ENCODE measurements at places on chromosomes 5 and 9. TPM values are rescaled to one million over a fixed set of nuclear protein-coding genes. Genes with fewer than 3 reads are reported as not detected.

Gene TMEM252
- not detected for total RNA-seq

Gene MLANA
- total RNA-seq: not detected

Gene RNF183
- total RNA-seq: not detected

Gene KLF9
- 10.1 TPM for total RNA-seq

Gene TLR4
- total RNA-seq: 3.9 TPM

Gene PCDHGB3
- total RNA-seq: 11.1 TPM

Gene ITGA2
- total RNA-seq: 3.7 TPM

Gene SLC34A3
- not detected for total RNA-seq

Gene ORM2
- total RNA-seq: not detected

Gene ROR2
- 0.74 TPM for total RNA-seq

Gene EQTN
- total RNA-seq: 1.2 TPM

Gene FOXI1
- not detected for total RNA-seq

Gene CYFIP2
- total RNA-seq: 78.2 TPM

Gene PLAC8L1
- total RNA-seq: 0.25 TPM

Gene PCAT7
- not detected for total RNA-seq

Gene C5orf58
- total RNA-seq: not detected

Gene HMMR
- total RNA-seq: 2.2 TPM

Gene LHX3
- total RNA-seq: under 0.01 TPM

Gene GLT6D1
- not detected for total RNA-seq

Gene KIF24
- total RNA-seq: 1.2 TPM

Gene KIAA0825
- total RNA-seq: 25.1 TPM

Gene TIMD4
- total RNA-seq: not detected

Gene GPRIN1
- total RNA-seq: 104 TPM

Gene TRAF1
- 2.0 TPM for total RNA-seq

Gene CDKN2B
- total RNA-seq: 0.25 TPM

Gene SPOUT1
- 10.8 TPM for total RNA-seq

Gene CXCL14
- 9.3 TPM for total RNA-seq

Gene TGFBR1
- total RNA-seq: 48.7 TPM

Gene PDE8B
- 8.9 TPM for total RNA-seq

Gene RNF224
- total RNA-seq: under 0.01 TPM

Gene IFNA13
- total RNA-seq: not detected

Gene CCDC69
- 0.49 TPM for total RNA-seq

Gene KLF4
- total RNA-seq: 3.2 TPM

Gene OR13C8
- not detected for total RNA-seq

Gene BTNL9
- 2.2 TPM for total RNA-seq

Gene PCDHB2
- total RNA-seq: 9.3 TPM

Gene POU5F2
- total RNA-seq: 2.5 TPM

Gene SLC22A4
- 1.5 TPM for total RNA-seq
